ENCODE measurements at places on chromosomes 4 and X. TPM values are rescaled to one million over a fixed set of nuclear protein-coding genes. Genes with fewer than 3 reads are reported as not detected.

- H3K4me1 ChIP-seq, result no peaks in the 10 kb centered on the region
- no peak overlapping the region for H3K4me3 ChIP-seq
- no peak overlapping the region for H3K27ac ChIP-seq
- no peaks in the 10 kb centered on the region for H3K36me3 ChIP-seq
- no peaks in the 10 kb centered on the region for H3K27me3 ChIP-seq
Measured at GRCh38 chrX:1581132-1581531, 10.3 kb upstream of the AKAP17A start.

GRCh38 chr4:92305878-92306520, 2.2 kb downstream of the GRID2 start:
- peaks cover 26% of the 10 kb centered on the region for H3K4me1 ChIP-seq
- no peaks in the 10 kb centered on the region for H3K36me3 ChIP-seq
- peak overlapping the region; percentile 30 for H3K4me3 ChIP-seq

DNA sequence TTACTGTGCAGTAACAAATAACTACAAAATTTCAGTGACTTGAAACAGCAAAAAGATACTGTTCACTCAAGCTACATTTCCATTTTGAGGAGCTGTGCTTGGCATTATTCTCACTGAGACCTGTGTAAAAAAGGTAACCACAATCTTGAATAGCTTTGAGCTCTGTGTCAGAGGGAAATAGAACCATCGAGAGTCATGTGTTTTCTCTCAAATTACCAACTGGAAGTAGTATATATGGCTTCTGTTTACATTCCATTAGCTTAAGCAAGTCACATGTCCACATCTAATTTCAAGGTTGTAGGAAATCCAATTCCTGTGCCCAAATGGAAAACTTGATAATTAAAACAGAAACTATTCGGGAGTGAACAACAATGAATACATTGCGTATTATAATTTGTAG, 82.9 kb upstream of the BANK1 start:
- no peak overlapping the region for H3K27ac ChIP-seq
- no peaks in the 10 kb centered on the region for H3K4me1 ChIP-seq
- H3K4me3 ChIP-seq, result no peak overlapping the region
- no peaks in the 10 kb centered on the region for H3K36me3 ChIP-seq
- H3K27me3 ChIP-seq, result no peaks in the 10 kb centered on the region

DNA sequence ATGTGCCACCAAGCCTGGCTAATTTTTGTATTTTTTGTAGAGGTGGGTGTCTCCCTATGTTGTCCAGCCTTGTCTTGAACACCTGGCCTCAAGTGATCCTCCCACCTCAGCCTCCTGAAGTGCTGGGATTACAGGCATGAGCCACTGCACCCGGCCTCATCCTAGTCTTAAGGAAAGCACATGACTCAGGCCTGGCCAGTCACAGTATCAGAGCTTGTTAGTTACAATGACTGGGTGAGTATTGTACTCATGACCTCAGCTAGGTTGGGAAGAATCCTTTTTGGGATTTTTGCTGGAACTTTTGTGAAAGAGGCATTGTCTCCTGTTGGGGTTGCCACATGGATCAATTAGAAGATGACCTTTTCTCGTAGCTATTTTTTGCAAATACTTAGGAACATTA, 292.8 kb downstream of the RAPGEF2 start:
- no peaks in the 10 kb centered on the region for H3K27me3 ChIP-seq
- H3K4me3 ChIP-seq, result no peak overlapping the region
- H3K4me1 ChIP-seq, result peaks cover 3% of the 10 kb centered on the region
- no peak overlapping the region for H3K27ac ChIP-seq

DNA sequence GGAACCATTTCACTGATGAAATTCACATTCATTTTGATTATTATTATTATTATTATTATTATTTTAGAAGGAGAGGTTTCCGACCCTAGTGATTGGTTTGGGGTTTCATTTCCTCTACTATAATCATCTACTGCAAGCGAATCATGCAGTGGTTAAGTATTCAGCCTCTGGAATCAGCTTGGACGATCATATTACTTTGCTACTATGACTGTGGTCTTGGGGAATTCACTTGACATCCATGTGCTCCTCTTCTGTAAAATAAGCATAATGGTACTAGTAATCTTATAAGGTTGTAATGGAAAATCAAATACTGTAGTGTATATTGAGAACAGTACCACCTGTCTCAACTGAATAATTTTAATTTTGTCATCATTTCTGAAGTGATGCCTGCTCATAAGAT, 132.1 kb upstream of the SLC4A4 start:
- H3K4me1 ChIP-seq, result no peaks in the 10 kb centered on the region
- no peak overlapping the region for H3K4me3 ChIP-seq
- H3K27ac ChIP-seq, result no peak overlapping the region
- DNase-seq, result no peak
- H3K36me3 ChIP-seq, result no peaks in the 10 kb centered on the region
- no peaks in the 10 kb centered on the region for H3K27me3 ChIP-seq

DNA sequence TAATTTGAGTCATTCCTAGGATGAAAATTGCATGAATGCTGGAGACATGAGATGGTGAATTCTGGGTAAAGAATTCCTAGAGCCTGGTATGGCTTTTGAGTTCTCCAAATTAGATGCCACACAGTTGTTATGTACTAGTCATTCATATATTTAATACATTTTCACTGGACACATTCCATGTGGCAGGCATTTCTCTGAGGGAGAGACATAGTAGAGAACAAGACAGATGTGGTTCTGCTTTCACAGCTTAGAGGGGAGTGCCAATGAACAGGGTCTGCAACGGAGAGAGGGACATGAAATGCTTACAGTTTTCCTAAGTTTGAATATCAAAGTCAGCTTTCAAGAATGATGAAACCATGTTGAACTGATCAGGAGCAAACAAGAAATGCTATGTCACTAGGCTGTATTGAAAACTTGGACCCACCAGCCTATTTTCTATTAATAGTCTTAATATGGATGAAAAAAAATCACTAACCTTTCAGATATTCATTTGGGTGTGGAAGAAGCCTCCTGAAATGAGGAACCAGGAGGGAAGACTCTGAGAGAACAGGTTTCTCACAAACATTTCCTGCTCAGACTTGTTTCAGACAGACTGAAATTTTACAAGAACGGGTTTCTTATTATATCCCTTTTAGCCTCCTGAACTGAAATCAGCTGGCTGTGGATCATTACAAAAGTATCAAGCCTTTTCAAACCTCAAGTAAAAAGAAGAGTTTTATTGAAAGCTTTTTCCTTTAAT, 276.0 kb upstream of the TET2 start:
- H3K27ac ChIP-seq, result no peak overlapping the region
- no peak for DNase-seq
- peaks cover 9% of the 10 kb centered on the region for H3K4me1 ChIP-seq

- H3K36me3 ChIP-seq, result no peaks in the 10 kb centered on the region
- DNase-seq, result no peak
- no peaks in the 10 kb centered on the region for H3K27me3 ChIP-seq
- H3K4me3 ChIP-seq, result no peak overlapping the region
- H3K27ac ChIP-seq, result no peak overlapping the region
Measured at GRCh38 chrX:108257556-108257955, 166.0 kb downstream of the ATG4A start.

DNA sequence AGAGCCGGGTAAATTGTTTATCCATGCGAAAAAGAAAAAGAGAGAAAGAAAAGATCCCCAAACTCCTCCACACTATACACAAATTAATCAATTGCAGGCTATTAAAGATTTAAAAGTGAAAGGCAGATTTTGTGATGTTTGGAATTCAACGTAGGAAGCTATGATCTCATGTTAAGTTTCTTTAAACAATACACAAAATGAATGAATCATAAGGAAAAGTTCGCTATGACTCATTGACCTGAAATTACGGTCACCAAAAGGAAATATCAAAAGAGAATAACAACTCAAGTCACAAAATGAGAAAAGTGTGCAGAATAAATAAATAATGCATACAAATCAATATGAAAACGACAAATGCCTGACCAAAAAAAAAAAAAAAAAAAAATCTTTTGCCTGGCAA, 28.6 kb downstream of the CLNK start:
- no peak overlapping the region for H3K4me3 ChIP-seq
- no peaks in the 10 kb centered on the region for H3K36me3 ChIP-seq
- H3K27me3 ChIP-seq, result no peaks in the 10 kb centered on the region
- no peaks in the 10 kb centered on the region for H3K4me1 ChIP-seq

DNA sequence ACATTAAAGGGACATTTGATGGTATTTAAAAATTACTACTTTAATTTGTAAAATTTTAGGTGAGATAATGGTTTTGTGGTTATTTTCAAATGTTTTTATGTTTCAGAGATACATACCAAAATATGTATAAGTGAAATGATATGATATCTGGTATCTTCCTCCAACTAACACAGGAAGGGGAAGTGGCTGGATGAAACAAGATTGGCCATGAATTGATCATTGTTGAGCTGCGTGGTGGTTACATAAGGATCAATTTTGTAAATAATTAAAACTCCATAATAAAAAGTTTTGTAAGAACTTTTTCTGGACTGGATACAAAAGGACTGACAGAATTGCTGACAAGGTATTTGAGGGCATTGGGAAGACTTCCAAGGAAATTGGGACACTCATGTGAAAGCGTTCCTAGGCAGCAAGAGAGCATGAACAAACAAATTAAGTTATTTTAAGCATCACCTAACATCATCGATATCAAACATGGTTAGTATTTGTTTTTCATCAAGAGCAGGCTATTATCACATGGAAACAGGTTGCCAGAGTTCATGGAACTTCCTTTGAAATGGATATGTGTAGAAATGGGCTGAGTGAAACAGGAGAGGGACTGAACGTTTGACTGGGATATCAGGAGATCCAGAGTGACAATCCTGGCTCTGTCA, 4.4 kb upstream of the PGM2 start:
- no peak overlapping the region for H3K4me3 ChIP-seq
- no peak overlapping the region for H3K27ac ChIP-seq
- H3K36me3 ChIP-seq, result no peaks in the 10 kb centered on the region
- DNase-seq, result no peak
- no peaks in the 10 kb centered on the region for H3K27me3 ChIP-seq
- H3K4me1 ChIP-seq, result peaks cover 7% of the 10 kb centered on the region

DNA sequence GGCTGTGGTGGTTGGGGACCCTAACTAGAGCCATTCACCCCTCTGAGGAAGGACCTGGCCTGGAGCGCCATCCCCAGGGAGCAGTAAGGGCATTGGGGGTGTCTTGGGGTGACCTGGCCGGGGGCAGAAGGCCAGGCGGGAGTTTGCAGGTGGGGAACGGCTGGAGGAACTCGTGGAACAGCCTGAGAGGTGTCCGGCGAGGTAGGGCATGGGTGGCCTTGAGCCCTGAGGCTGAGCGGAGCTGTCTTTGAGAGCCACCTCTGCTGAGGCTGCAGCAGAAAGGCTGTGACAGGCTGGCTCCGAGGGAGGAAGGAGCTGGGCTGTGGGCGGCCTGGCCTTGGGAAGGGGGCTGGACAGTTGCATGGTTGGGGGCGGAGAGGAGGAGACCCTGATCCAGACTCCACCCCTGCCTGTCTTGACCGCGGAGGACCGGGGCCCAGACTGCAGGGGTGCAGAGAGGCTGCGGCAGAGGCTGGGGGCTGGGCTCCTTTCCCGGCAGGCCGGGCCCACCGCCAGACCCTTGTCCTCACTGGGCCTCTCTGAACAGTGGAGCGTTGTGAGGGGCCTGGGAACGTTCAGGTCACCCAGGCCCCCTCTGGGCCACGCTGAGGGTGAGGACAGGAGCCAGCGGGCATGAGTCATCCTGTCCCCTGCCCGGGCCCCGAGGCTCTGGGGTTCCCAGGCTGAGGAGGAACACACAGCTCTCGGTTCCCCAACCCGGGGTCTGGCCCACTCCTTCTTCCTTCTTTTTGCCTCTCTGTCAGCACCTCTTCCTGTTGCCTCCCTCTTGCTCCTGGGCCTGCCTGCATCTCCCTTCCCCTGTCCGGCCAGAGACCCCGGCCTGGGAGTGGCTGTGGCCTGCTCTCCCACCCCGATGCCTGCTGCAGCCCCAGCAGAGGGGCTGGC, 8.1 kb downstream of the SH3BP2 start:
- peak overlapping the region; percentile 21 for H3K4me3 ChIP-seq
- peaks cover 98% of the 10 kb centered on the region for H3K4me1 ChIP-seq
- H3K36me3 ChIP-seq, result no peaks in the 10 kb centered on the region
- no peaks in the 10 kb centered on the region for H3K27me3 ChIP-seq
- DNase-seq, result no peak
- peak overlapping the region; percentile 90 for H3K27ac ChIP-seq

DNA sequence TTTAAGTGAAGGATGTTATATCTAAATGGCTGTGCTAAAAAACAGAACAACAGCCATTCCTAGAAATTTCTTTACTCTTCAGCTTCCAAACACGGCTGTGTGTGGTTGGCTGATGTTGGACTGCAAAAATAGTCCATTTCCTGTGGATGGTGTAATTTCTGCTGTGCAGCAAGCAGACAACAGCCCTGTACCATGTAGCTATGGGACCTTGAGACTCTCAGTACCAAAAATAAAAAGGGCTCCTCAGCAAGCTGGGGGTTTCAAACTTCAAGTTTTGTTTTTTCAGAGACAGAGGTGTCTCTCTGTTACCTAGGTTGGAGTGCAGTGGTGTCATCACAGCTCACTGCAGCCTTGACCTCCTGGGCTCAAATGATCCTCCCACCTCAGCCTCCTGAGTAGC, 18.1 kb downstream of the CD40LG start:
- H3K4me3 ChIP-seq, result no peak overlapping the region
- H3K36me3 ChIP-seq, result no peaks in the 10 kb centered on the region
- H3K4me1 ChIP-seq, result no peaks in the 10 kb centered on the region
- no peaks in the 10 kb centered on the region for H3K27me3 ChIP-seq
- no peak for DNase-seq

DNA sequence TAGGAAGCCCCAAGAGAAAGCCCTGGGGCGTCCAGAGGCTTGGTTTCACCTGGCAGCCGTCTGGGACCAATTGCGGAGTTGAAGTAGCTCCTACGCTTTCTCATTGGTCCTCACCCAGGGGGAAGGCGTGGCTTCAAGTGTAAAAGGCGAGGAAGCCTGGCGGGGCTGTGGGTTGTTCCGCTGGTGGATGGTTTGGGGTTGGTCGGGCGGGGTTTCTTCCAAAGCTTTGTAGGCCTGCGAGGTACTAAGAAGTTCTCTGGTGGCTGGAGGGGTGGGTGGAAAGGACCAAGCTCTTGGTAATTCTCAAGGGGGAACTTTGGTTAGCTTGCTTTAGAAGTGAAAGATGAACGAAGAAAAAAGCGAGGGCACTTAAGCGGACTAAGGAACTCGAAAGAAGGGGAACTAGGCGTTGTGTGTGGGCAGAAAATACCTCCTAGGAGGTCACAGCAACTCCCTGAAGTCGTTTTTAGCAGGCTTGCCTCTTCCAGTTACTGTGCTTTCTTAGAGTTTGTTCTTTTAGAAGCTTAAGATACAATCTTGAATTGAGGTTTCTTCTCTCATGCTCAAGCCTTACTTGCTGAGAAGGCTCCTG, 36.6 kb downstream of the CCNG2 start:
- no peaks in the 10 kb centered on the region for H3K36me3 ChIP-seq
- H3K27ac ChIP-seq, result no peak overlapping the region
- H3K4me3 ChIP-seq, result no peak overlapping the region
- no peaks in the 10 kb centered on the region for H3K27me3 ChIP-seq

- H3K27me3 ChIP-seq, result no peaks in the 10 kb centered on the region
- H3K27ac ChIP-seq, result no peak overlapping the region
- no peaks in the 10 kb centered on the region for H3K4me1 ChIP-seq
- H3K4me3 ChIP-seq, result no peak overlapping the region
- H3K36me3 ChIP-seq, result no peaks in the 10 kb centered on the region
Measured at GRCh38 chr4:183968502-183968901, 63.4 kb downstream of the STOX2 start.

The ENPEP gene
- total RNA-seq, result 5.2 TPM

The ADH7 gene
- 11.8 TPM for total RNA-seq

The TCP11X2 gene
- total RNA-seq, result not detected

Data from vagina (tissue), 2 donors.